EH (cell line): ENCODE measurements at places on chromosomes 13 and 19.

DNA sequence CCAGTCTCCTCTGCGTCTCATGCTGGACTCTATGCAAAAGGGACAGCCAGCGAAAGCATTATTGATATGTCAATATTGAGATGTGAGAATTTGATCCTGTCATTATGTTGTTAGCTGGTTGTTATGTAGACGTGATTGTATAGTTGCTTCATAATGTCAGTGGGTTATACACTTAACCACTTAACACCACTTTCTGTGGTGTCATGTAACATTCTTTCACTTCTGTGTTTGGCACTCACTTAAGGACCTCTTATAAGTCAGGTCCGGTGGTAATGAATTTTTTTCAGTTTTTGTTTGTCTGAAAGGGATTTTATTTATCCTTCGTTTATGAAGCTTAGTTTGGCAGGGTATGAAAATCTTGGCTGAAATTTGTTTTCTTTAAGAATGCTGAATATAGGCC is 7.1 kb upstream of the SIGLEC7 start:
- no peak for DNase-seq

GRCh38 chr19:14582894-14583340 is at the start of gene CLEC17A:
Gene CLEC17A (plus strand): TSS chr19:14583084. CDS start chr19:14583161, 77 bp downstream.
- no peak for DNase-seq

GRCh38 chr19:2324220-2324948 is 4.0 kb downstream of the LSM7 start:
- DNase-seq: no peak

GRCh38 chr19:54882758-54883157 is 8.7 kb downstream of the FCAR start:
- no peak for DNase-seq

DNA sequence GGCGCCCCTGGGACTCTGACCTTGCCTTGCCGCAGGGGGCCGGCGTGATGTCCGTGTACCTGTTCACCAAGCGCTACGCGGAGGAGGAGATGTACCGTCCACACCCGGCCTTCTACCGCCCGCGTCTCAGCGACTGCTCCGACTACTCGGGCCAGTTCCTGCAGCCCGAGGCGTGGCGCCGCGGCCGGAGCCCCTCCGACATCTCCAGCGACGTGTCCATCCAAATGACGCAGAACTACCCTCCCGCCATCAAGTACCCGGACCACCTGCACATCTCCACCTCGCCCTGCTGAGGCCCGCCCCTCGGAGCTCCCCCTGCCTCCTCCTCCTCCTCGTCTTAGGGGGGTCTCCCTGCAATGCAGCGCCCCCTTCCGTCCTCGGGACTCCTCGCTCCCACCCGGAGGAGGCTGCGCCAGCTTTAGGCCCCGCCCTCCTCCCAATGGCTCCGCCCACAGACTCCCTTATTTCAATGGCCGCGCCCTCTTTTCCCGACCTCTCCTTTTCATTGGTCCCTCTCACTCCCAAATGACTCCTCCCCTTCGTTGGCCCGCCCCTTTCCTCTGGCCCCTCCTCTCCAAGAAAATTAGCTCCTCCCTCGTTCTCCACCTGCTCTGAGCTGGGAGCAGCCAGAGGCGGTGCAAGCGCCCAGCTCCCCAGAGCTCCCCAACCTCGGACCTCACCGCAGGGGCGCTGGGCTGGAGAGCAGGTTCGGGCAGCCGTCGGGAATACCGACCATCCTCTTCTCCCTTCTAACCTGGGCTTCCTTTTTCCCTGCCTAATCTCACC is 20.5 kb upstream of the CACNG8 start:
- DNase-seq: peak; percentile 7

DNA sequence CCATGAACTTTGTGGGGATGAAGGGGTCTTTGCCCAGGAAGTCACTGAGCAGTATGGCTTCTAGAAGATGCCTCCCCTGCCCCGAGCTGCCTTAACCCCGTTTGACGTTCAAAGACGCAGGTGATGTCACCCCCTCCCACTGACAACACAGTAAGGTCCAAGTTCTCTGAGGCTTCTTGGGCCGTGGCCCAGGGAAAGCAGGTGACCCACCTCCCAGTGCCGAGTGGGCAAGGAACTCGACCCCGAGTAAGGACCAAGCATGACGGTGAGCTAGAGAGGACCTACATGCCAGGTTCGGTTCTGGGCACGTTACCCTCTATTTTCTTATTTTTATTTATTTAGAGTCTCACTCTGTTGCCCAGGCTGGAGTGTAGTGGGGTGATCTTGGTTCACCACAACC is 81.3 kb downstream of the SLC6A16 start:
- DNase-seq: no peak

GRCh38 chr19:46466536-46467196 is 4.7 kb downstream of the PNMA8A start:
- peak; percentile 90 for DNase-seq

DNA sequence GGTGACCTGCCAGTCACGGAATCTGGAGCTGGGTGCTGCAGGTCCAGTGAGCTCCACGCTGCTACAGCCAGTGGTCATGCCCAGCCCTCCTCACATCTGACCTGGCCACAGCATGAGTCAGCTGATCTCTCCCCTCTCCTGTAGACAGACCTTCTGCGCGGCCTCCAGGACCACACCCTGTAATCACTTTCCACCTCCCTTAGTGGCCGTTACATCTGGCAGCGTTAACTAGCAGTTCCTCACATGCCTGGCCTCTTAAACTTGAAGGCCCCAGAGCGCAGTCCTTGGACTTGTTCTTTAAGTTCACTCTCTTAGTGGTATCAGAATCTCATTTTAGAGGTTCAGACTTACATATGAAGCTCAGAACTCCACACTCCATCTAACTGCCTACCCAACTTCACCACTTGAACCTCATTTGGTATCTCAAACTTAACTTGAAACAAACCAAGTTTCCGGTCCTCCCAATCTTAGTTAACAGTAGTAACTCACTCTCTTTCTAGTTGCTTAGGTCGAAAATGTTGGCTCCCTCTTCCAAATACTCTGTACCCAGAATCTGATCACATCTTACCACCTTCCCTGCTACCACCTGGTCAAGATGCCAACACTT is 22.7 kb downstream of the MIPEP start:
- DNase-seq: no peak

GRCh38 chr19:32330213-32330857 is 15.1 kb upstream of the ZNF507 start:
- DNase-seq: no peak

DNA sequence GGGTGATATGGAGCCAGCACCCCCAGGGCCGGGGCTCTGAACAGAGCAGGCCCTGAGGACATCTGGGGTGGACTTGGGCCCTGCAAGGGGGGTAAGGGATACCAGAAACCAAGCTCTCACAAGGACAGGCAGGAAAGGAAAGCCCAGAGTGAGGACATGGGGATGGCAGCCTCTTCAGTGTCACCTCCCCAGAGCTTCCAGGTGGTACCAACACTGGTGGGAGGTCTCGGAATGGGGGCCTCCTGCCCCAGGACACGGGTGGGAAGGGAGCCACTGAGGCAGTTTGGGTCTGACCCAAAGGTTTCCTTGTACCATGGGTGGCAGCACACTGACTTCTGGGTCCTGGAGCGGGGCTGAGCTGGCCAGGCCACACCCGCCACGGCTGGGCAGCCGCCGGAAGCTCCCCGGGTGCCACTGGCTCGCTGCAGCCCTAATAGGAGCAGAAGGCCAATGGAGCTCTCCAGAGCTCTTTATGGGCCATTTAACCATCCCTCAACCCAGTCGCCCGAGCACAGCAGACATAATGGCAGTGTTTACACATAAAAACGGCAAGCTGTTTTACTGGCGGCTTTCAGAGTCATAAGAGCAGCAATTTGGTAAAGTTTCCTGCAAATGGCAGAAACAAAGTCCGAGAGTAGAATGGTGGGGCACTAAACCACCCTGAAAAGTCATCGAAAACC is 59.3 kb downstream of the PEPD start:
- DNase-seq: no peak

DNA sequence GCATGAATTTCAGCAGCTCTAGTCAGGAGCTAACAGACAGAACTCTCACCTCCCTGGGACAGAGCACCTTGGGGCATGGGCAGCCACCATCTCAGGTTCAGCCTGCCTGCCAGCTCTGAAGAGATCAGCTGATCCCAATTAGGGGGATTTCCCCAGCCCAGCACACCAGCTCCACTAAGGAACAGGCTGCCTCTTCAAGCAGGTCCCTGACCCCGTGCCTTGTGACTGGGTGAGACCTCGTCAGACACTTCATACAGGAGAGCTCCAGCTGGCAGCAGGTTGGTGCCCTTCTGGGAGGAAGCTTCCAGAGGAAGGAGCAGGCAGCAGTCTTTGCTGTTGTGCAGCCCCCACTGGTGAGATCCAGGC is 84.5 kb upstream of the UFM1 start:
- no peak for DNase-seq

GRCh38 chr13:87333599-87333998 is 337.6 kb upstream of the SLITRK5 start:
- no peak for DNase-seq

DNA sequence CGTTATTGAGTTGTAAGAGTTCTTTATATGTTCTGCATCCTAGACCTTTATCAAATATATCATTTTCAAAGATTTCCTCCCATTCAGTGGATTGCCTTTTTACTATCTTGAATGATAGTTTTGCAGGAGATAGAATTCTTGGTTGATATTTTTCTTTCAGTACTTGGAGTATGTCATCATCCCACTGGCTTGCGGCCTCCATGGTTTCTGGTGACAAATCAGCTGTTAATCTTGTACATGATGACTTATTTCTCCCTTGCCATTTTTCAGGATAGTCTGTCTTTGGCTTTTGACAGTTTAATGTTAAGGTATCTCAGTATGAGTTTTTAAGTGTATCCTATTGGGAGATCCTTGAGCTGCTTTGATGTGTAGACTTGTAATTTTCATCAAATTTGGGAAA is 8.5 kb downstream of the ZNF557 start:
- DNase-seq: no peak

DNA sequence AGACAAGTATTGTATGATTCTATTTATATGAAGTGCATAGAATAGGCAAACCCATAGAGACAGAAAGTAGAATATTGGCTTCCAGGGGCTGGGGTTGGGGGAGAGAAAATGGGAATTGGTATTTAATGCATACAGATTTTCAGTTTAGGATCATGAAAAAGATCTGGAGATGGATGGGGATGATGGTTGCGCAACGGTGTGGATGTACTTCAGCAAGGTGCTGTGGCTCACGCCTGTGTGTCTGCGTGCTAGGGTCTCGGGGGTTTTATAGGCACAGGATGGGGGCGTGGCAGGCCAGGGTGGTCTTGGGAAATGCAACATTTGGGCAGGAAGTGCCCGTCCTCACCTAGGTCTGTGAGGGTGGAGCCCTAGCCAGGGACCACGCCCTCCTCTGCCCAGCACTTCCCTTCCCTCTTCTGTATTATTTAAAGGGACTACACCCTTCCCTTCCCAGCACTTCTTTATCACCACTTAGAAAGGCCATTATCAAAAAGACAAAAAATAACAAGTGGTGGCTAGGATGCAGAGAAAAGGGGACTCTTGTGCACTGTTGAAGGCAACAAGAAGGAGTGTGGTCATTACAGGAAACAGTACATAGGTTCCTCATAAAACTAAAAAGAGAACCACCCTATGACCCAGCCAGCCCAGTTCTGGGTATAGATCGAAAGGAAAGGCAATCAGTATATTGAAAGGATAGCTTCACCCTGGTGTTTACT is 29.0 kb downstream of the LILRB4 start:
- no peak for DNase-seq

GRCh38 chr13:48304143-48304876 is 759 bp downstream of the RB1 start:
- peak; percentile 71 for DNase-seq

GRCh38 chr13:102561933-102562332 is 34.9 kb upstream of the TPP2 start:
- DNase-seq: no peak

DNA sequence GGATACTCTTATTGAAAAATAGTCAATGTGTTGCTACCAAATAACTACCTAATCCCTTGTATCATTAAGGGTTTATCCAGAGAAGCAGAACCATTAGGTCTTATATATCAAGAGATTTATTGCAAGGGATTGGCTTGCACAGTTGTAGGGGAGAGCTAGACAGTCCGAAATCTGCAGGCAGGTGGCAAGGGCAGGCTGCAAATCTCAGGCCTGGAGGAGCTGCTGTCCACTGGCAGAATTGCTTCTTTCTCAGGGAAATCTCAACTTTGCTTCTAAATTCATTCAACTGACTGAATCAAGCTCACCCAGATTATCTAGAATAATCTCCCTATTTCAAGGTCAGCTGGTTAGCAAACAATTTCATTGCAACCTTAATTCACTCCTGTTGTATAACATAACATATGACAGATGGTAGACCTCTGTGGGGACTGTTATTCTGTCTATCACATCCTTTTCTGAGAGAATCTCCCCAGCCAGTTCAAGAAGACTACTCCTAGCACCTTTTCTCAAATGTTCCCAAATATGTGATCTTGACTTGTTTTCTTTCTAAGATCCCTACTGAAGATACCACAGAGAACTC is 194.2 kb downstream of the NHLRC3 start:
- no peak for DNase-seq

GRCh38 chr13:49308921-49309408 is 61.2 kb downstream of the CDADC1 start:
- DNase-seq: no peak

- DNase-seq: no peak
Observed at GRCh38 chr19:33703821-33704220, 82.1 kb downstream of the CHST8 start.

- DNase-seq: peak; percentile 88
Observed at GRCh38 chr19:37963190-37963936, 56.4 kb downstream of the SIPA1L3 start.

DNA sequence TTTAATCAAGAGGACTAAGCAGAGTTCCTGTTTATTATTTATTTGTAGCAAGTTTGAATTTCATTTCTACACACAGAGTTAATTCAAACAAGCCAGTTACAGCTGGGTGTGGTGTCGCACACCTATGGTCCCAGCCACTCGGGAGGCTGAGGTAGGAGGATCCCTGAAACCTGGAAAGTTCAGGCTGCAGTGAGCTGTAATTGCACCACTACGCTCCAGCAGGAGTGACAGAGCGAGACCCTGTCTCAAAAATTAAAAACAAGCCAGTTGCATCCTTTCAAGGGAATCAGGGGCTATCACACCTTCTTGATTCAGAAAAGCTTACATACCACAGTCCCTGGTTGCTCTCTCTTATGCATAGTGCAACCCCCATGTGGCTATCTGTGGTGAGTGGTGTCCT is 19.8 kb downstream of the ZNF586 start:
- no peak for DNase-seq

GRCh38 chr13:95704510-95704909 is 27.6 kb downstream of the DNAJC3 start:
- DNase-seq: peak; percentile 18

DNA sequence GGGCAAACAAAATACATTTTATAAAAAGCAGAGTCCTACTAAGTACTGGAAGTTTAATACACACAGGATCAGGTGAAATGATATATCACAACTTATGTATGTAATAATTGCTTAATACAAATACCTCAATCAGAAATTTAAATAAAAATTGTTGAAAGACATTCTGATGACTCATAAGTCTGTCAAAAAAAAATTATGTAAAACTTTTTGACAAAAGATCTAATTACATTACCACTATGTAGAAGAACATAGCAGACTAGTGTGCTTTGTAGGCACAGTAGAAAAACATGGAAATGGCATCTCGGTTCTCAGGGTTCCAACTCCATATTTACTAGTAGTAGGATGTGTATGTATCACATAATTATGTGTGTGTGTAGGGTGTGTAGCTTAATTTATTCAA is 156.2 kb downstream of the DNAJC3 start:
- DNase-seq: no peak

- DNase-seq: no peak
Observed at GRCh38 chr13:107867701-107868661, 347.4 kb downstream of the LIG4 start.
